ENCODE measurements at places on chromosomes 4 and X. TPM values are rescaled to one million over a fixed set of nuclear protein-coding genes. Genes with fewer than 3 reads are reported as not detected.

CYBB gene
- total RNA-seq = not detected

ZNF732 gene
- total RNA-seq = 0.19 TPM

LGI2 gene
- total RNA-seq = 7.6 TPM

ASB12 gene
- total RNA-seq = not detected

NAA11 gene
- total RNA-seq = 0.41 TPM

TRPC5OS gene
- total RNA-seq = 0.25 TPM

UCP1 gene
- not detected for total RNA-seq

FGFRL1 gene
- 5.4 TPM for total RNA-seq

STK26 gene
- total RNA-seq = 45.0 TPM

ANTXR2 gene
- 54.0 TPM for total RNA-seq

CT47B1 gene
- total RNA-seq = not detected

INTS6L gene
- 12.3 TPM for total RNA-seq

HSD17B13 gene
- total RNA-seq = 0.78 TPM

PRSS12 gene
- 535 TPM for total RNA-seq

MAMLD1 gene
- 1.6 TPM for total RNA-seq

PCDH19 gene
- total RNA-seq = 0.20 TPM

RPA4 gene
- 0.31 TPM for total RNA-seq

CTAG1B gene
- total RNA-seq = not detected

ADAD1 gene
- not detected for total RNA-seq

MYOZ2 gene
- 0.78 TPM for total RNA-seq

OPRPN gene
- total RNA-seq = not detected

SNCA gene
- 39.9 TPM for total RNA-seq

ADGRL3 gene
- total RNA-seq = 81.8 TPM

All from motor neuron (in vitro differentiated cells).